ENCODE measurements at places on chromosomes 7 and 10.

- H3K4me3 ChIP-seq = no peak overlapping the region
- peak; percentile 5 for DNase-seq
- no peaks in the 10 kb centered on the region for H3K4me1 ChIP-seq
- H3K27ac ChIP-seq = no peak overlapping the region
Observed at GRCh38 chr10:42960991-42961795, 115.7 kb upstream of the RET start.

- H3K36me3 ChIP-seq = no peaks in the 10 kb centered on the region
- no peak overlapping the region for H3K27ac ChIP-seq
- H3K4me3 ChIP-seq = no peak overlapping the region
- H3K4me1 ChIP-seq = peaks cover 10% of the 10 kb centered on the region
- peaks cover 3% of the 10 kb centered on the region for H3K27me3 ChIP-seq
Observed at GRCh38 chr10:36452851-36453250, 672.5 kb upstream of the ANKRD30A start.

GRCh38 chr7:43873300-43873699 is 4.0 kb upstream of the MRPS24 start:
- H3K27me3 ChIP-seq = peaks cover 10% of the 10 kb centered on the region

DNA sequence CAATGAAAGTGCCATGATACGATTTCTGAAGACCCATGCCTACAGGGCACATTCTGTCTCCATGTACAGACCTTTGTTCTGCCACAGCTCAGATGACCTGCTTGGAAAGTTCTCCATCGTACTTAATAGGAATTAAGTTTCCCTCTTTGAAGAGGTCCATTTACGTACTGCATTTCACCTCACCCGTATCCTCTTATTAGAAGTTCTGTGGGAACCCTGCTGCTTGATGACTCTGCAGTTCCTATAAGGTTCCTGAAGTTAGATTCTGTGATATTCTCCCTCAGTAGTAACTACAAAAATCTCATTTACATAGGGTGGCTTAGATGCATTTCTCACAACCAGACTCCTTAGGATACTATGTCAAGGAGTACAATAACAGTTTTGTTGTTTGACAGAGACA is 50.9 kb downstream of the MINDY3 start:
- H3K36me3 ChIP-seq = no peaks in the 10 kb centered on the region
- DNase-seq = no peak
- no peak overlapping the region for H3K27ac ChIP-seq
- H3K4me1 ChIP-seq = no peaks in the 10 kb centered on the region
- peaks cover 4% of the 10 kb centered on the region for H3K27me3 ChIP-seq
- no peak overlapping the region for H3K4me3 ChIP-seq

DNA sequence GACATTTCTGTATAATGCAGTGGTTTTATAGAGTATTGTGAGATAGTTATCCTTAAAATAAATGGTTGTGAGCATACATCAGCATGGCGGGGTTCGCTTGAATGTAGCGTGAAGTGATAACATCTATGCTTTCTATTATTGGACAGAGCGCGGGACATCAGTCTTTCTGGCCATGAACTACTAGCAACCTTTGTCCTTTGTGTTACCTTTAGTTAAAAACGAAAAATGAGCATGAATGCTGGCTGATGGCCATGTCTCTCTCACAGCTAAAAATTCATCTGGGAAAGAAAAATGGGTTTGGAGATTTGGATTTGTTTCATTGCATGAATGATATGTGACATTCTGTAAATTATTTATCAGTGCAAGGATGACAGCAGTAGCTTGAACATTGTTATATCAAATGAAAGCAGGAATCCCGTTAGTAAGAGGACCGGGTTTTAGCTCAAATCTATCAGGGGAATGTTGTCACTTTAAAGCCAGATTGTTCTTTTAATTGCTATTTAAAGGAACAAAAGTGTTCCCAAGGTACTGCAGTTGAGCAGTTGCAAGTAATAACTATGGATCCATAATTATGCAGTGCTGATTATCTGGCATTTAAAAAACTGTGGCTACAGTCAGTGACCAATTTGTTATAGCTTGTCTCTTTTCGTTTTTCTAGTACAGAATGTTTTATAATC is 131.0 kb downstream of the KAT6B start:
- no peaks in the 10 kb centered on the region for H3K36me3 ChIP-seq
- no peak for DNase-seq
- H3K27me3 ChIP-seq = no peaks in the 10 kb centered on the region
- peaks cover 28% of the 10 kb centered on the region for H3K4me1 ChIP-seq
- peak overlapping the region; percentile 44 for H3K4me3 ChIP-seq

GRCh38 chr10:84333864-84334451 is 5.6 kb downstream of the CCSER2 start:
- peaks cover 5% of the 10 kb centered on the region for H3K27me3 ChIP-seq
- no peak for DNase-seq
- H3K4me3 ChIP-seq = peak overlapping the region; percentile 63

DNA sequence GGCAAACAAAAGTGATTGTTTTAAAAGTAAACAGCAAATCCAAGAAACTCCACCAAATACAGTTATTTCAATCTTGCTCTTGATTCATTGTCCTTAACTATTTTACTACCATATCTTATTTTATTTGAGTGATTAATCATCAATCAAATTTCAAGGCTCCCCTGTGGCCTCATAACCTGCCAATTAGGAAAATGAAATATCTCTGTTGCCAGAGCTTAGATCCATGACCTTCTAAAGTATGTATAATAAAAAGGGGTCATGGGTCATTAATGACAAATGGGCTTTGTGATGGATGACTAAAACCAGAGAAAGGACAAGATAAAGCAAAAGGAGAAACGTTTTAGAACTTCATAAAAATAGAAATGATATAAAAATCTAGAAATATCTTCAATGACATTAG is 28.5 kb downstream of the NRCAM start:
- H3K4me1 ChIP-seq = peaks cover 24% of the 10 kb centered on the region
- no peaks in the 10 kb centered on the region for H3K36me3 ChIP-seq
- no peak overlapping the region for H3K27ac ChIP-seq

Measured in glutamatergic neuron (in vitro differentiated cells).